Activated CD8-positive, alpha-beta T cell treated with anti-CD3 and anti-CD28 coated beads, Interleukin-2, amount 10 ng/mL, durations not matched to agents 7 days and 5 days (primary cell): ENCODE measurements at places on chromosomes 1 and 21. TPM values are rescaled to one million over a fixed set of nuclear protein-coding genes. Genes with fewer than 3 reads are reported as not detected.

ITLN2 gene
- not detected for total RNA-seq

KCNJ9 gene
- not detected for total RNA-seq

CFAP141 gene
- total RNA-seq: not detected

DNA sequence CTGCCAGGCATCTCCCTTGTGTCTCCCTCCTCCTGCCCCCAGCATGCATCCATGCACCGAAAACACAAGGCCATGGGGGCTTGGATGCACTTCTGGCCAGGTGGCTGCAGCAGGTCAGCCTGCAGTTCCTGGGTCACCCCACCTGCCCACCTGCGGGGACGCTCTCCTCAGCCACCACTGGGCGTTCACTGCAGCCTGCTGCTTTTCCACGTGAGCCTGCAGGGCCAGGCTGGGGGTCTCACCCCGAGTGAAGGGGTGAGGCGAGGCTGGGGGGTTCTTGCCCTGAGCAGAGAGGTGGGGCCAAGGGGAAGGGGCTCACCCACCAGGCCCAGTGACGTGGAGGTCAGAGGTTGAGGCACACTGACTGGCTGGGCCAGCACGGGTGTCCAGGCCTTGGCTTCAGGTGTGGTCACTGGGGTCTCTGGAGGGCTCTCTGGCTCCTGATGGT is 64.6 kb downstream of the WNT9A start:
- peak; percentile 17 for DNase-seq

PTPN7 gene
- 242 TPM for total RNA-seq

DNA sequence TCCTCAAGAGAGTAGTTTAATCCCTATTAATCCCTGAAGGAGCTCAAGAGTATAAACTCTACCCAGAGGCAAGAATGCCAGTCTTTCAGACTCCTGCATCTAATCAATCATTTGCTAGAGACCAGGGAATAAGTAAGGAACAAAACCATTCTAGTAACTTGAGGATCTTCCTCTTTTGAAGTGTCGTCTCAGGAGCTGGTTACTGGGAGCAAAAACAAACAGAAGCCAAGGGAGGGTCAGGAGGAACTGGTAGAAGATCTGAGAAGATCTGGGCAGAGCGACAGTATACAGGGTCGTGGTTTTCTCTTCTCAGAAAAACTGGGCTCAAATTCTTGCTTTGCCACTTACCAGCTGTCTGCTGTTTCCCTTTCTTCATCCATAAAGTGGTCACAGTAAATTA is 69.3 kb downstream of the RPS6KA1 start:
- DNase-seq: no peak

GRCh38 chr1:165852871-165853270 is 25.5 kb downstream of the UCK2 start:
- DNase-seq: no peak

- DNase-seq: no peak
Measured at GRCh38 chr1:111369645-111370044, 57.9 kb downstream of the OVGP1 start.

ZNF697 gene
- total RNA-seq: not detected

S100B gene
- 8.5 TPM for total RNA-seq

GRCh38 chr1:3856923-3857790 is at the start of the genes CEP104 and DFFB:
Gene CEP104 (minus strand): TSS chr1:3857211. CDS start chr1:3852407, 4,804 bp downstream.
Gene DFFB (plus strand): TSS chr1:3857476. CDS start chr1:3857604, 128 bp downstream.
- DNase-seq: peak; percentile 97

DNA sequence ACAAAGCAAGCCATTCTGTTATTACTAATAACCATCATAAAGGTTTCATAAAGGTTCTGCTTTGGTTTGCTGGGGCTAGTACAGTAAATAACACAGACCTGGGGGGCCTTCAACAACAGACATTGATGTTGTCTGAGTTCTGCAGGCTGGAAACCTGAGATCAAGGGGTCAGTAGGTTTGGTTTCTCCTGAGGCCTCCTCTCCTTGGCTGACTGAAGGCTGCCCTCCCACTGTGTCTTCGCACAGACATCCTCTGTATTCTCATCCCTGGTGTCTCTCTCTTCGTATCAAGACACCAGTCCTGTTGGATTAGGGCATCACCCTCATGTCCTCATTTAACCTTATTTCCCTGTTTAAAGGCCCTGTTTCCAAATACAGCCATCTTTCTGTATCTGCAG is 37.3 kb downstream of the HUNK start:
- no peak for DNase-seq

DNA sequence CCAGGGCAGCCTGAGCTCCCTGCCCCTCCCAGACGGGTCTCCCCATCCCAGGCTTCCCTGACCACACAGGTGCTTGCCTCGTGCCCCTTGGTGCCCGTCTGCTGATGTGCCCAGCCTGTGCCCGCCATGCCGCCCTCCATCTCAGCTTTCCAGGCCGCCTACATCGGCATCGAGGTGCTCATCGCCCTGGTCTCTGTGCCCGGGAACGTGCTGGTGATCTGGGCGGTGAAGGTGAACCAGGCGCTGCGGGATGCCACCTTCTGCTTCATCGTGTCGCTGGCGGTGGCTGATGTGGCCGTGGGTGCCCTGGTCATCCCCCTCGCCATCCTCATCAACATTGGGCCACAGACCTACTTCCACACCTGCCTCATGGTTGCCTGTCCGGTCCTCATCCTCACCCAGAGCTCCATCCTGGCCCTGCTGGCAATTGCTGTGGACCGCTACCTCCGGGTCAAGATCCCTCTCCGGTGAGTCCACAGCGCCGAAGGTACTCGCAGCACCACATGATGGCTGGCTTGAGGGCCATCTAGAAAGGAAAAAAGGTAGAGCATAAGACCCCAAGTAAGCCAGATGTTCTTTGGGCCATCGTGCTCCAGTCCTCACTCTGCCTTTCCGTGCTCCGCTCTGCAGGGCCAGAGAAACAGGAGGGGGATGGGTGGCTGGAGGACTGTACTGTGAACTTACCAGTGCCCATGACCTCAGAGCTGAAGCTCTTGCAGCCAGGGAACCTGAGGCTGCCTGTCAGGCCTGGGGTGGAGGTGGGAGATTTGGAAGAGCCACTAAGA is 1.4 kb downstream of the ADORA1 start:
- DNase-seq: no peak

DNA sequence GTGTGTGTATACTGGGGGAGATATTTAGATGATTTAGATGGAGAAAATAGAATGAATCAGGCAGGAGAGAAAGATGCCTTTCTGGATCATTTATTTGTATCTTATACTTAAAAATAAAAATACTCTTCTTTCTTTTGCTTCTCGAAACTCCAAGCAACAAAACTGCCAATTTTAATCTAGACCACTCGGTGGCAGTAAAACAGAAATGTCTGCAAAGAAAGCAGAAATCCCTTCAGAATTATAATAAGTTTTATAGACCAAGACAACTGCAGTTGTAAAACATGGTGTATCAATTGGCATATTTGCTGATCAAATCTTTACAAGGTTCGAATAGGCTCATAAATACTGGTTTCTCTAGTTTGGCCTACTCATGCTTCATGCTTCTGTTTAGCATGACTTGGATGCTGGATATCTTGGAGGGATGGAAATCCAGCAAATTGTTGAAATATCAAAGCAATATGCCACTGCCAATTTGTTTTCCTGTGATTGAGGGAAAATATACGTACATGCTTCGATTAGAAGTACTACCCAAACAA is 15.1 kb upstream of the C1orf87 start:
- DNase-seq: no peak

SCAMP3 gene
- 84.2 TPM for total RNA-seq

GRCh38 chr1:25255706-25256577 is 8.7 kb upstream of the RSRP1 start:
- DNase-seq: no peak
